ENCODE measurements at places on chromosomes 1 and 21.

- DNase-seq, result no peak
These were observed 17.3 kb downstream of the DDX59 start for GRCh38 chr1:200652378-200652777.

- DNase-seq, result peak; percentile 54
These were observed 6.2 kb upstream of the TMEM54 start for GRCh38 chr1:32907435-32907834.

GRCh38 chr1:238129677-238130076 is 239.0 kb upstream of the ZP4 start:
- peak; percentile 4 for DNase-seq

- DNase-seq, result peak; percentile 4
These were observed 37.4 kb downstream of the FCER1A start for GRCh38 chr1:159339536-159339935.

- no peak for DNase-seq
These were observed 103.4 kb downstream of the HLX start for GRCh38 chr1:220982686-220983085.

DNA sequence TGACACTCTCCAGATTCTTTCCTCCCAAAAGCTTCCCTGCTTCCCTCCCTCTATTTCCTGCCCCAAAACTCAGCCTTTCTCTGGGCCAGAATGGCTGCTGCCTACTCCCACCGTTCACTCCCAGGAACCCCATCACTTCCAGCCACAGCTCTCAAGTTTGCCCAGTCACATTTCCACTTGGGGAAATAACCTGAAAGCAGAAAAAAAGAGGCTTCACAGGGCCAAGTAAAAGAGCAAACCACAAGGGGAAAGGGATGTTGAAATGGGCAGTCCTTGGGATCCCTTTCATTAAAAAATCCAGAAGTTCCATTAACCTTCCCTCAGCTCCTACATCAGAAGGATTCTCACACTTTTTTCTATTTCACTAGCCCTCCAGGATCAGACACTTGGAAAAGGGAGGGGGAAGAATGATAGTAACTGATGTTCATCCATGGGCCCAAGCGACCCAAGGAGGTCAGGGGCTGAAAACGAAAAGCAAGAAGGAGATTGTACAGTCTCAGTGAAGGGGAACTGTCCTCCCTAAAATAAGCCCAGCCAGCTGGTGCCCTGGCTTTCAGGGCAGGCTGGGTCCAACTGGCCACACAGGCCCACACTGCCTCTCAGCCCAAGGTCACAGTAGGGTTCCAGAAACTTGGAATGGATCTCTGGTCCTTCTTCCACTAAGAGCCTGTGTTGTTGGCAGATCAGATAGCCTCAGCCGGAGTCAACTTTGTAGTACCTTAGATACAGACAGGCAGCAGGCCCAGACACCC is 49.7 kb downstream of the DMAP1 start:
- DNase-seq, result no peak

DNA sequence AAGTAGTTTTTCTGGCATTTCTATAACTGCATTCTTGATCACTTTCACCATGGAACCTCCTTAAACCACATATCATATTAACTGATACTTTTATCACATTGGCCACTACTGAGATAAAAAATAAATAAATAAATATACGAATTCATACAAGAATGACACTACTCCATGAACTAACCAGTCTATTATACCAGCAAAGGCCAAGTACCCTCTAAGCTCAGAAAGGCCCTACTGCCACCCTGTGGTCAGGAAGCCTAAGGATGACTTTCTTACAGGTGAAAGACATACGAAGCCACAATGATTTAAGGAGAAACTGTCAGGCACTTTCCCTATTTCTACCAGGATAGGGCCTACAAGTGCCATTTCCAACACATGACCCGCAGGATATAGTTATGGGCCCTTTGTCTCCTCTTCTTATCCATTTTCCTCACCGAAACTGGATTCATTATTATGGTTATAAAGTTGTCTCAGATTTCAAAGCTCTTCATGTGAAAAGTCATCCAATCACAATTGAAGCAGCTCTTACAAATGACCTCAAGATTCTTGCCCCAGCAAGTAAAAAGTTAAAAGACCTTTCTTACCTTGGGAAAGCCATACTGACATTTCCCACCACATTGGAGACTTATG is 23.9 kb downstream of the DNAJC8 start:
- DNase-seq, result peak; percentile 67

- peak; percentile 60 for DNase-seq
These were observed 1.1 kb upstream of the CACYBP start for GRCh38 chr1:174998569-174999215.

- DNase-seq, result no peak
These were observed 138.7 kb downstream of the DISP1 start for GRCh38 chr1:222953585-222953984.
